ENCODE measurements at places on chromosomes 2 and 18.

GRCh38 chr2:230861552-230862255, 3.0 kb upstream of the ITM2C start:
- DNase-seq, result peak; percentile 31

- no peak for DNase-seq
These were observed 486.7 kb upstream of the SALL3 start for GRCh38 chr18:78492813-78493371.

GRCh38 chr18:75261430-75262223, 51.0 kb downstream of the TSHZ1 start:
- DNase-seq, result peak; percentile 35

DNA sequence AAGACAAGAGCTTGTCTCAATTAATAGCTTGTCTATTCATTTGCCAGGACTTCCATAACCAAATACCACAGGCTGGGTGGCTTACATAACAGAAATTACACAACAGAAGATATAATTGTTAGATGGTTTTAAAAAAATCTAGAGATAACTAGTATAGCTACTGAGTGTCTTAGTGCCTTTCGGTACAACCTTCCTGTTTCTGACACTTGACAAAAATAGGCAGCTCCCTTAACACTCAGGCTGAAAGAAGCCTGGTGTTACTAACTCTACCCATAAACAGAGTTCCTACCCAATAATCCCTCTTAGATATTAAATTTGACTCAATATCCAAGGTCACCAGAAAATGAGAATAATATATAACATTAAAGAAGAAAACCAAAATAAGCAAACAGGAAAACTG, 129.7 kb downstream of the BARD1 start:
- DNase-seq, result no peak

- DNase-seq, result peak; percentile 85
These were observed 8.7 kb downstream of the TMEM198 start for GRCh38 chr2:219552382-219553167.

DNA sequence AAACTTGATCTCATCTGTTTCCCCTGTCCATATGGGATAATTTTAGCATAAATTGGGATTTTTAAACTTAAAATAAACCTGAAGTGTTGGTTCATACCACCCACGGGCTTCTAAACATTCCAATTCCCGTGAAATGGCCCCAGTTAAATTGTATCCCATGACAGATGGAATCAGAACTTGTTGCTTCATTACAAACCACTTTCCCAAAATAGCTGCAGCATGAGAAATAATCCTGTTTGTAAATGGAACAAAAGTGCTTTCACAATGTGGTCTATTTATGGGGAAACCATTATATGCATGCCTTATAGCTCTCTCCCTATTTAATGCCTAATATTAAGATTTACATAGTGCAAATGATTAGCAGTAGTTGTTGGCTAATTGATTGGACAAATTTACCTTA, 15.9 kb downstream of the SCG2 start:
- no peak for DNase-seq

DNA sequence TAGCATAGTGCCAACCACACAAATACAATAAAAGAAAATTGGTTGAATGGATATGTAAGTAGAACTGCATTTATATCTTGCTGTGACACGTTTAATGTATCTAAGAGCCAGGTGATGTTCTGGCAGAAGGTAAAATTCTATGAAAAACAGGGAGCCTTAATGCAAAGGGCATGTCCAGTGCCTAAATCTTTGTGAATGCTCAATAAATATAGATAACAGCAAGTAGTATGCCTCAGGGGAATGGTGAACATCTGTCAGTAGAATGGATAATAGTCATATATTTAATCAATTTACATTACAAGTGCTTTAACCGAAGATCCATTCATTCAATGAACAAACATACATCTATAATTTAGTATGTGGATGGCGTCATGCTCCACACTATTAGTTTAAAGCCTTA, 43.7 kb upstream of the NYAP2 start:
- DNase-seq, result no peak

DNA sequence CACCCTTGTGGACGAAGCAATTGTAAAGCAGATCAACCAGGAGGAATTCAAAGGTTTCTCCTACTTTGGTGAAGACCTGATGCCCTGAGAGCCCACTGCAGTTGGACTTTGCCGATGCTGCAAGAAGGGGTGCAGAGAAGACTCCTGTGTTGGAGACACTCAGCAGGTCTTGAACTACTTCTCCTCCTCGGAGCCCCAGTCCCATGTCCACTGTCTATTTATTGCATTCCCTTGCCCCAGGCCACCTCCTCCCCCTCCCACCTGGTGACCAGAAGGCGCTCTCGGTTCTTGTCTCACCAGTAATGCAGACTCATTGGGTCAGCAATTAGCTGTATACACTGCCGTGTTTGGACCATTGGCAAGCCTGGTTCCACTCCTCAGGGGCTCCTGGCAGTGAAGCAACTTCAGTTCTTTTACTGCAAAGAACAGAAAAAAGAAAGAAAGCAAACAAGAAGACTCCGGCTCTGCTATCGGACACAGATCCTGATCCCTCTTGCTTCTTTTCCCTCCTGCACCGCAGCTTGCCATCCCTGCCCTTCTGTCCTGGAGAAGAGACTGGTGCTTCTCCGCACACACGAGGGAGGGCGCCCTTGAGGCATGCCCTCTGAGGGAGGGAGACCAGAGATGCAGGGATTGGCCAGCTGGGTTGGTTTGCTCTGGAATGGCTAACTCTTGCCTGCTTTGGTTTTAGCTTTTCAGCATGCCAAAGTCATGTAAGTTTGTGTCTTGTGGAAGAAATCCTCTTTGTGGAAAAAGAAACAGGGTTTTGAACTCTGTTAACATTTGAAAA, 112.2 kb upstream of the EPAS1 start:
- no peak for DNase-seq

- DNase-seq, result no peak
These were observed 114.4 kb downstream of the FAM124B start for GRCh38 chr2:224287531-224287930.

GRCh38 chr2:68050353-68050752, 12.5 kb downstream of the C1D start:
- DNase-seq, result no peak

GRCh38 chr2:131635611-131636010, 107.9 kb downstream of the CCDC74A start:
- no peak for DNase-seq

DNA sequence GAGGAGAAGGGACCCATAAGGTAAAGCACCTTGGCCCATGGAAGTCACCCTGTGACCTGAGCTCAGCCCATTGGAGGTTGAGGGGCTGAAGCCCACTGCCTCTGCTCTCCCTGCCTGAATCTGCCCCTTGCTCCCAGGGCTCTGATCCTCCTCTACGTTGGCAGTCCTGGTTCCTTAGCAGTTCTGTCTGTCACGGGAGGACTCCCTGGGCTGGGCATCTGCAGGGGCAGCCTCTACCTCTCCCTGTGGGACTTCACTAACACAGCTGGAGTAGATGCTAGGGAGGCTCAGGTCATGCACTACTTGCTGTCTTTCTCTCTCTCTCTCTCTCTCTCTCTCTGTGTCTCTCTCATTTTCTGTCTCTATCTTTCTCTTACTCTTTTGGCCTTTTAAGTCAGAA, 8.7 kb downstream of the GYPC start:
- no peak for DNase-seq

GRCh38 chr2:240881913-240882312, 13.3 kb downstream of the AGXT start:
- DNase-seq, result no peak

GRCh38 chr2:182300608-182301007, 126.2 kb downstream of the PDE1A start:
- no peak for DNase-seq

DNA sequence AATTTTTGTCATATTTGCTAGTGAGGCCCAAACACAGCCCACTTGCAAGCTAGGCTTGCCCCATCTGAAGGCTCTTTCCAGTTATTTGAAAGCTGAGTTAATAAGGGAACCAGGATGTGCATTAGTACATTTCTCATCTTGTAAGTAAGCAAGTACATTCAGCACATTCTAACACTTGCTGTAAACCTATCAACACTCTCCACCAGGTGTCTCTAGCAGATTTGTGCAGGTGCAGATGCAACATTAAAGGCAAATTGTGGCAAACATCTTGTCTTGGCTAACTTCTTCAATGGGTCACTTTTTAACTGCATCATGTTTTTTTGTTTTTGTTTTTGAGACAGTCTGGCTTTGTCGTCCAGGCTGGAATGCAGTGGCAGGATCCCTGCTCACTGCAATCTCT, 25.3 kb upstream of the MFSD6 start:
- DNase-seq, result no peak

- no peak for DNase-seq
These were observed 166.9 kb downstream of the PDE11A start for GRCh38 chr2:177905640-177906039.

DNA sequence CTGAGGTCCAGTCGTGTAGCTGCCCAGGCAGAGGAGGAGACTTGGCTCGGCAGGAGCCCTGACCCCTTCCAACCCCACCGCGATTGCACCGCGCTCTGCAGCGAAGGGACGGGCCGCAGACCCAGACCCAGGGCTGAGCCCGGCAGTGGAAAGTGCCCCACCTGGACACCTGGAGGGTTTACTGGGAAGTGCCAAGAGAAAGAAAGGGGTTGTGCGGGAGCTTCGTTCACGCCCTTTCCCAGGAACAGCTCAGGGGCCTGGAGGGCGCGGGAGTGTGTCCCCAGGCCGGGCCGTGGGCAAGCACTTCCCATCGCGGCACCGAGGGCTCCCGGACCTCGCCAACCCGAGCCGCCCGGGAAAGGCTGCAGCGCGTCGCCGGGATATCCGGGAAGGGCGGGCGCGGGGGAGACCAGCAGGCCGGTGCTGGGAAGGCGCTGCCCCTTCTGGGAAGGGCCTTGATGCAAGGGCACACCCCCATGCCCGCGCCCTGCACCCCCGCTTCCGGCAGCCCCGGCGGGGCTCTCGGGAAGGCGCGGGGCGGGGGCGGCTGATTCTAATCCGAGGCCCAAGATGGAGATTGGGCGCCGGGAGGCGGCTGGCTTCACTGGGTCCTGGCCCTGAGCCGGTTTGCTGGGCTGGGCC, 36.1 kb upstream of the MRPL33 start:
- DNase-seq, result peak; percentile 80

DNA sequence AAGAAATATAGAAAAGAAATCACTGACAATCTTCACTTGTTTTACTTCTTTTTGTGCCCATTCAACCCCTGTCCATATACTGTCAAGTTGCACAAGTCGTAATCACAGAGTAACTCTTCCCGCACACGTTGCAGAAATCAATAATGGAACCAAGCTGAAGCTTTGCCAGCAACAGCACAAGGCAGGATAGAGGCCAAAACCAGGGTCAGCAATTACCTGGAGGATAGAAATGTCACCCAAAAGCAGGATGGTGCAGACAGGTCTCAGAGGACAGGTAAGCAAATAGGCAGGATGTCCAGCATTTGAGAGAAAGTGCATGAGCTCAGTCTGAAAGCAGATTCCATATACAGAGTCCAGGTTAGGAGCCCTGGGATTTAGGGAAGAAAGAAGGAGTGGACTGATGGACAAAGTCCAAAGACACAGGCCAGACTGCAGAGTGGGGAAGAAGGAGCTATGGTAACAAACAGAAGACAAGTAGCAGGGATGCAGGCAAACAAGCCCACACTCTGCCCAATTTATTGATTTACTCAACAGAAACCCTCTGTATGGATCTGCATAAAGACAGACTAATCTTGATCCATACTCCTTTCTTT, 52.7 kb downstream of the PID1 start:
- DNase-seq, result no peak

DNA sequence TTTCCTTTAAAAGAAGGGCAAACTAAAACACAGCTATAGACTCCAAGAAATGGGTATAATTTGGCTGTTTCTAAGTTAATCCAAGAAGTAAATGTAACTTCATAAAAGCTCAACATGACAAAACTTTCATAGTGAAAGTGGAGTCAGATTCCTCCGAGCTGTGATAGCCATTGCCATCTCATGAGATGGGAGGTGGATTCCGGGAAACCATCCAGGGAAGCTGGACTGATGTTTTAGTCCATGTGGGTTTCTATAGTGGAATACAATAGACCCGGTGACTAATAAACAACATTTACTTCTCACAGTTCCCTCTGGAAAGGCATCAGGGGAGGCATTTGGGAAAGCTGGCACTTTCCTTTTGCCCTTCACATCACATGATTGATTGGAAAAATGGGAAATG, 10.0 kb upstream of the LAPTM4A start:
- no peak for DNase-seq

DNA sequence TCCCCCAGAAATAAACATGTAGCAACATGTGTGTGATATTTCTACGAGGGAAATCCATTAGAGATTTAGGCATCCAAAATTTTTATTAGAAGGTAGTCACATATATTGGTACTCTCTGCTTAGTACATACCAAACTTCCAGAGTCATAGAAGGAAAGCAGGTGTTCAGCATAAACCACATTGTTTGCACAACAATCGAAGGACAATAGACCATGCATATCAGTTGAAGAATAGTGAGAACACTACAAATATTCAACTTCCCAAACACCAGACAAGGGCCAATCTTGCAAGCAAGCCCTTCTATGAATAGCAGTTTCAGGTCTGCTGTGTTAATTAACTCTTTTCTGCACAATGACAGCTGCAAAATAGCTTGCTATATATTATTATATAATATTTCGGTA, 702.2 kb downstream of the ERBB4 start:
- DNase-seq, result no peak

DNA sequence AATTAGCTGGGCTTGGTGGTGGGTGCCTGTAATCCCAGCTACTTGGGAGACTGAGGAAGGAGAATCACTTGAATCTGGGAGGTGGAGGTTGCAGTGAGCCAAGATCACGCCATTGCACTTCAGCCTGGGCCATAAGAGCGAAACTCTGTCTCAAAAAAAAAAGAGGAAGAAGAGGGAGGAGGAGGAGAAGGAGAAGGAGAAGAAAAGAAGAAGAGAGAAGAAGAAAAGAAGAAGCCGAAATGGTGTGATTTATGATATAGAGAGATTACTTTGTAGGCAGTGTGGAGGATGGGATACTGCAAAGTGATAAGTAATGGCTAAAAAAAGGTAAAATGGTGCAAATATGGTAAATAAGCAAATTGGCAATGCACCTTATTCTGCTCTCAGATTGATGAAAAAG, 25.1 kb downstream of the THNSL2 start:
- DNase-seq, result no peak

GRCh38 chr2:16700551-16701259, 35.1 kb upstream of the CYRIA start:
- no peak for DNase-seq

DNA sequence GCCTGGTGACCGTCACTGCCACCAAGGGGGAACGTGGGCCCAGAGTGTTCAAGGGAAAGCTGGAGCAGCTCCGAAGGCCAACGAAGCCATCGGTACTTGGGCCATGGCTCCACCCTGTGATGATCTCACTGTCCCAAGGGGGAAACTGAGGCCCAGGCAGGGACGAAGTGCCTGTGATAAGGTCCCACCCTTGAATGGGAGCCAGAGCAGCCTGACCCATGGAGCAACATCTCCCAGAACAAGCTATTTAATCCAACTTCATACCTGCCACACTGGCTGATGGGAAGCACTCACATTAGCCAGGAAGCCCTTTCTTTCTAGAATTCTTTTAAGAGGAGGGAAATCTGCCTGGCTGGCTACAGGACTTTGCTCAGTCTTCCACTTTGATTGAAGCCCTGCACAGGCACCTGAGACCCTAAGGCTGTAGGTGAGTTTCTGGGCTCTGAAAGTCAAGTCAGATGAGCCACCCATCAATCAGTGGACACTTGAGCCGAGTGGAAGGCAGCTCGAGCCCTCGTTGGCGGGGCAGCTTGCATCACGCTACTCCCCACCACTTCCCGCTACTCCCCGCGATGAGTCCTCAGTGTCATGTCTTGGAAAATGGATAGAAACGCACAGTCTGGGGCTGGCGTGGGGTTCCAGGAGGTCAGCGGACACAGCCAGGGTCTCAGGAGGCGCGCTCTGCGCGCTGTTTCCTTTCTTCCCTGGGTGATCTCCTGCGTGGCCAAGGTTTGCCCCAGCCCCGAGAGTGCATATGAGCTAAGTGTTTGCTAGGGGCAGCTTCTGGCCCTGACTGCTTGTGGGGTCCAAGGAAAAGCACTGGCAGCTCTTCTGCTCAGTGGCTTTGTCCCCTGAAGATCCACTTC, 2.5 kb upstream of the HS6ST1 start:
- DNase-seq, result no peak

All from activated CD4-positive, alpha-beta memory T cell treated with anti-CD3 and anti-CD28 coated beads for 36 hours (primary cell).